ENCODE measurements at places on chromosomes 7 and 10.
A peak's percentile ranks its signal among the peaks of the same experiment; 100 is the strongest.

- DNase-seq = no peak
Measured at GRCh38 chr10:112026438-112026837, 157.1 kb downstream of the GPAM start.

DNA sequence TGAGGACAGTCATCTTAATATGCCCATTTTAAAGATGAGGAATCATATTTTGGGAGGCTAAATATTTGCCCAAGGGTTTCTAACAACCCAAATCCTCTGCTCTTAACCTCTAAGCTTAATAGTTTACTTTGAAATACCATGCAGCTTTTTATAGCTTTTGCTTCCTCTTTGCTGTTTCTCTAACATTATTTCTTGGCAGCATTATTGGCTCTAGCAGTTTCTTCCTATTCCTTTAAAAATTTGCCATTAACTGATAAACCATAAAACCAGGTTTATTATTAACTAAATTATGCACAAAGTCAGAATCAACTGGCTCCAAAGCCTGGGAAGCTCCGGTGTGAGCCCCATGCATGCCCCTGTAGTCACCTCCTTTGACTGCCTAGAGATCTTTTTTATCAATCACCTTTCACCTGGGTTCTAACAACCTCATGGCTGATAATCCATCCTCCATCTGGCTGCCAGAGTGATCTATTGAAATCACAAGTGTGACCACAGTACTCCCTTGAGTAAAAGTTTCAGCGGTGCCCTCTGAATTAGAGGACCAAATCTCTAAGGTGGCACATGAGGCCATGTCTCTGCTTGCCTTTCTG, 62.4 kb downstream of the ITGB8 start:
- no peak for DNase-seq

DNA sequence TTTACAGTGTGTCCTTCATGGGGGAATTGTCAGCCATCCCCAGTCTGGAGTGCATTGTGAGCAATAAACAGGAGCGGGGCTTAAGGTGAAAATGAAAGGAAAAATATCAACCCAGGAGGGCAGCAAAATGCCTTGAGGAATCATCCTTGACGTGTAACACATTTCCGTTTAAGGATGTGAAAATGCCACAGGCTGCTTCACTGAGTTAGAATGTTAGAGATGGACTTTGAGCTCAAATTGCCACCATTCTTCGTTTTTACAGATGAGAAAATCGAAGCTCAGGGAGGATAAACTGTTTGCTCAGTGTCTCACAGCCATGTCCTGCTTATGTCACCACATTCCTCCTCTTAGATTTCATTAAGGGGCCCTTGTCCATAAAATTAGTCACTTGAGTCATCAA, 23.1 kb downstream of the SORCS3 start:
- DNase-seq = no peak

- no peak for DNase-seq
Measured at GRCh38 chr7:141513720-141514119, 37.5 kb upstream of the AGK start.

GRCh38 chr7:4720225-4720624, 38.1 kb downstream of the FOXK1 start:
- DNase-seq = no peak

- no peak for DNase-seq
Measured at GRCh38 chr7:28627263-28627653, 214.9 kb downstream of the CREB5 start.

- no peak for DNase-seq
Measured at GRCh38 chr7:77649716-77650349, 46.4 kb upstream of the RSBN1L start.

GRCh38 chr7:77199013-77199966, at the start of gene FGL2:
TSS of gene FGL2 (minus strand) at chr7:77199819. CDS start at chr7:77199793, 26 bp downstream.
- DNase-seq = no peak

GRCh38 chr10:109912335-109913281, 10.7 kb downstream of the XPNPEP1 start:
- DNase-seq = no peak

GRCh38 chr10:109593682-109594081, 329.6 kb downstream of the XPNPEP1 start:
- DNase-seq = no peak

DNA sequence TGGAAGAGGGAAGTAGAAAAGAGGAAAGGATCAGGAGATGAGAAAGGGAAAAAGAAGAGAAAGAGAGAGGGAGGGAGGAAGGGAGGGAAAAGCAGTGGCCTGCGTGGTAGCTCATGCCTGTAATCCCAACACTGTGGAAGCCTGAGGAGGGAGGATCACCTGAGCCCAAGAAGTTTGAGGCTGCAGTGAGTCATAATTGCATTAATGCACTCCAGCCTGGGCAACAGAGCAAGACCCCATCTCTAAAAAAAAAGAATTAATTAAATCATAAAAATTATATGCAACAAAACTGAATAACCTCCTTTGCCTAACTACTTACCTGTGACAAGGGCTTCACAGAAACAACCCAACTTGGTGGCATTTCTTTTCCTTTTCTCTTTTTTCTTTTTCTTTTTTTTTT, 107.9 kb upstream of the SFMBT2 start:
- no peak for DNase-seq

DNA sequence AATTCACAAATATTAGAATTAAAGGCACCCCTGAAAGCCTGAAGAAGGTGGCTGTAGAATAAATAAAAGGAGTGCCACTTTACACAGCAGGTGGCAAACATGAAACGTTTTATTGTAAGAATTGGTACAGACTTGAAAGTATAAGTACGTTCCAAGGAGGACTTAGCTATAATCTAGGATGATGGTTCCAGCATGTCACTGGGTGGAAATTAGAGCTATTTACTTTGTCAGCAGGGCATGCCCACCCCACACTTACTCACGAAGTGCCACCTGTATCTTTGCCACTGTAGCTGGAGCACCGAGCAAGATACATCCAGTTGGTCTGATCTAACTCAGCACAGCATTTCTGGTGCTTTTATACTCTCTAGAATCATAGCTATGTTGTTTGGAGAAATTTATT, 97.8 kb downstream of the GRM8 start:
- no peak for DNase-seq

- no peak for DNase-seq
Measured at GRCh38 chr10:79202188-79203013, 133.6 kb downstream of the ZMIZ1 start.

DNA sequence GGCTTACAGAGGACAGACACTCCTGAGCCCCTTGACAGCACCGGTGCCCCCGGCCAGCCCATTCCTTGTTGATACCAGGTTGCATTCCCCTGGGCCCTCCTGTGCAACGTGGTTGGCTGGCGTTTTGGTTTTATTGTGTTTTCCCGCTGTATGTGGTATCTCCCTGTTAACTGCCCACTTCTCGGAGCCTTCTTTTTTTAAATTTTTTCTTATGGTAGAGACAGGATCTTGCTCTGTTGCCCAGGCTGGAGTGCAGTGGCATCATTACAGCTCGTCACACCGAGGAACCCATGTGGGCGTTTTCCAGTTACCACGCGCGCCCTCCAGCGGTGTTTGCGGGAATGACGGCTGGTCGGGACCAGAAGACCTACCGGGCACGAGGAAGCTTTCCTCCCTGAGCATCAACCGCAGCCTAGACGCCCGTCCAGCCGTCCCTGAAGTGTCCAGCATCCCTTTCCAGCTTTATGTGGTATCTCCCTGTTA, 16.9 kb upstream of the ZFAND2A start:
- peak; percentile 56 for DNase-seq

- DNase-seq = no peak
Measured at GRCh38 chr7:47302560-47302959, 279.4 kb downstream of the TNS3 start.

GRCh38 chr7:73560109-73560835, 2.8 kb upstream of the BCL7B start:
- DNase-seq = no peak

DNA sequence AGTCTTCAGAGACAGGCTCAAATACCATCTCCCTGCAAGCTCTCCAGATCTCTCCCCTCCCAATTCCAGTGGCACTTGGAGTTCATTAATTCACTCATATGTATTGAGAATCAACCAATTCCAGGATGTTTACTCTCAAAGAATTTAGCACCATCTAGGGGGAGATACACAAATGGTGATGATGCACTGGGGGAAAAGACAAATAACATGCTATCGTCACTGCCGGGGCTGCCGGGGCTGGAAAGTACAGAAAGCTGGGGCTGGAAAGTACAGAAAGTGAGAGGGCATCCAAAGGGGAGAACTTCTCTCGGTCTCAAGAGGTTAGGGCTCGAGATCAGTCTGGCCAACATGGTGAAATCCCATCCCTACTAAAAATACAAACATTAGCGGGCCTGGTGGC, 118.7 kb downstream of the MKX start:
- no peak for DNase-seq

GRCh38 chr7:81886211-81886764, 116.4 kb upstream of the HGF start:
- DNase-seq = no peak

DNA sequence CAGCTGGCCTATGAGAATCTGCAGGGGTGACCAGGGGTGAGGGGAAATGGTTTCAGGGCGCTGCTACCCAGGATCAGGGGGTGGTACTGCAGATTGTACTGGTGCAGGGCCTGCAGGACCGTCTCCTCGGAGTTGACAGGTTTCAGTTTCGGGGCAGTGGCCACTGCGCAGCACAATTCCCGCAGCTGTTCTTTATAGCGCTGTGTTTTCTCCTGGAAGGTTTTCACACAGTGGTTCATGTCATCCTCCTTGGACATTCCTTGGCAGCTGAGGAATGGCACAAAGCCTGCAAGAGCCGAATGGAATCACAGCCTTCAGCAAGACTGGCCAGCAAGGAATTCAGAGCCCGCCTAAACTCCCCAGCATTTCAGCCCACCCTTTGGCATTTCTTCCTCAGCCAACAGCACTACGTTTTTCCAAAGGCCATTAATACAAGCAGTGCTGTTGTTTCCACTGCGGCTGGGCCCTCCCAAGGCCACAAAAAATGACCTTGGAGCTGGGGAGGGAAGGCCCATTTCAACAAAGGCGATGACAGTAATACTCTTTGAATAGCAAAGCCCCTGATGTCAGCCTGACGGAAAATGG, 44.9 kb downstream of the PNLIPRP2 start:
- no peak for DNase-seq

GRCh38 chr10:6579904-6580278, at the start of gene PRKCQ:
TSS of gene PRKCQ (minus strand) at chr10:6580276. CDS start at chr10:6515135, 65,141 bp downstream.
- DNase-seq = no peak

GRCh38 chr7:75679060-75679459, 59.7 kb downstream of the HIP1 start:
- no peak for DNase-seq

DNA sequence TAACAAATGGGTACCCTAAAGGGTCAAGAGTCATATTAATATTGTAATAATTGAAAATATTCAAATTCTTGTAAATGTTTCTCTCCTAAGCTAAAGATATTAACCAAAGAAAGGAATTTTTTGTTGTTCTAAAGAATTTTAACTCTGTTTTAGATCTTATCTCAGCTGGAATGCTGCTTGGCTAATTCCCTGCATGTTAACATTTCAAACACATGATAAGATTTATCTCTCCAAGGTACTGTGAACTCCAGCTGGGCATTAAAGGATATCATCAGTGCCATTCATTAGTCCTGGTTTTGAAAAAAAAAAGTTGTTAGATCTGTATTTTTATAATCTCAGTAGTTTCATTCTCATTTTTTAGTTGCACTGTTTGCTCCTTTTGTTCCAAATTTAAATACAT, 76.9 kb downstream of the MAPK8 start:
- DNase-seq = no peak

GRCh38 chr7:133983685-133984419, 143.3 kb upstream of the LRGUK start:
- no peak for DNase-seq

DNA sequence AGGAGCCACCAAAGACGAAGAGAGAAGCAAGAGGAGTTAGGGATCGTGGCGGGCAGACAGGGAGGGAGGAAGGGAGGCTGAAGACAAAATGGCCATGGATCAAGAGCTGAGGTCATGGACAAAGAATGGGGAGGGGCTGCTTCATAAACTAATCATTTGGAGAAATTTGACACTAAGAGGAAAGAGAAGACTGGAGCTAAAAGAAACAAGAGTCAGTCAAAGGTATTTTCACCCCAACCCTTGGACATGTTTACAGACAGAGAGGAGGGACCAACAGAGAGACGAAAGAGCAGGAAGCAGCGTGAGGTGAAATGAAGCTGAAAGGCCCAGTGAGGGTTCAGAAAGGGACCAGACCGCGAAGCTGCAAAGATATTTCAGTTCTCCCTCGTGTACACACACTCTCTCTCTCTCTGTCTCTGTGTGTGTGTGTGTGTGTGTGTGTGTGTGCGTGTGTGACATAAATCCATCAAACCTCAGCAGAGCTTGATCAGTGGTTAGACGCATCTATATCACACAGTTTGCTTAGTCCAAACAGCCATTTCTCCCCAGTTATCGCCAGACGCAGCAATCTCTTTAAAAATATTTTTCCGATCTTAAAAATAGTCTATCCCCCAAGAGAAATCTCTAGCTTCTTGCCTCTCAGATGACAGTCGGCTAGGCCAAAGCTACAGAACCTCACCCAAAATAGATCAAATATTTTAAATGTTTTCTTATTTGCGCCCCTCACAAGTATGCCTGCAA, 12.5 kb upstream of the CALD1 start:
- DNase-seq = no peak

GRCh38 chr10:108877095-108877561, 1046.2 kb downstream of the XPNPEP1 start:
- DNase-seq = no peak

- DNase-seq = no peak
Measured at GRCh38 chr7:138773176-138773575, 24.6 kb upstream of the TMEM213 start.

- DNase-seq = no peak
Measured at GRCh38 chr10:30742471-30742870, 112.9 kb upstream of the LYZL2 start.

GRCh38 chr7:131431289-131431688, 103.6 kb downstream of the MKLN1 start:
- DNase-seq = no peak

DNA sequence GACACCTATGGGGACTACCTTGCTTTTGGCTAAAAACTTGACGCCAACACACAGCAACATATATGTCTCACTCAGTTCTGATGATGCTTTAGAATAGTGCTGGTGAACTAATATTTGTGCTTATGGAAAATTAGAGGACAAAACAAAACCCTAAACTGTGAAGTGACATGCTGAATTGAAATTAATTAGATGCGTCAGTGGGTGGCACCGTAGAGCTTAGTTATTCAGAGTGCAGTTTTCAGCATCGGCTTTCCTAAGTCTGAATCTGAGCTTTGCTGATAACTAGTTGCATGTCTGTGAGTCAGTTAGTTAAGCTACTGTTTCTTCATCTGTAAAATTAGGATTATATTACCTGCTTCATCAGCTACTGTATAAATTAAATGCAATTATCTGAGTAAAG, 245.0 kb upstream of the SORCS1 start:
- DNase-seq = no peak

- DNase-seq = no peak
Measured at GRCh38 chr10:133143546-133143945, 16.5 kb upstream of the KNDC1 start.

- DNase-seq = peak; percentile 22
Measured at GRCh38 chr10:91251430-91252056, 31.1 kb downstream of the PCGF5 start.

Data from activated CD8-positive, alpha-beta memory T cell treated with anti-CD3 and anti-CD28 coated beads for 4 hours (primary cell).